ENCODE measurements at places on chromosomes 4 and X.

- no peak for DNase-seq
These were observed 177.2 kb downstream of the MOSPD2 start for GRCh38 chrX:15050395-15050794.

- no peak for DNase-seq
These were observed 15.4 kb downstream of the HMGB2 start for GRCh38 chr4:173318648-173319211.

GRCh38 chrX:105462186-105462585, 241.7 kb upstream of the TEX13A start:
- DNase-seq = no peak

- DNase-seq = no peak
These were observed 44.0 kb downstream of the ZNF518B start for GRCh38 chr4:10413177-10413576.

- no peak for DNase-seq
These were observed 330.2 kb downstream of the ZIC3 start for GRCh38 chrX:137896123-137896522.

DNA sequence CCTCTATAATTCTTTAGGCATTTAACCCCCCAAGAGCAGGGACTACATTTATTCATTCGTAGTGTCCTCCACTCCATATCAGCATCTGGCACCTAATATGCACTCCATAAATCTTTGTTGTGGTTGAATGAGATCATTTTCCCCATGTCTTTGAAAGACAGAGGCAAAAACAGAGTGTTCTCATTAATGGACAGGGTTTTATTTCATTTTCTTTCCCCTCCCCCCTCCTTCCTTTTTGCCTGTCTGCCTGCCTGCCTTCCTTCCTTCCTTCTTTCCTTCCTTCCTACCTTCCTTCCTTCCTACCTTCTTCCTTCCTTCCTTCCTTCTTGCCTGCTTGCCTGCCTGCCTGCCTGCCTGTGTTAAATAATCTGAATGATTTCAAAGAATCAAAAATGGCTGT, 83.2 kb downstream of the SHROOM3 start:
- DNase-seq = no peak

DNA sequence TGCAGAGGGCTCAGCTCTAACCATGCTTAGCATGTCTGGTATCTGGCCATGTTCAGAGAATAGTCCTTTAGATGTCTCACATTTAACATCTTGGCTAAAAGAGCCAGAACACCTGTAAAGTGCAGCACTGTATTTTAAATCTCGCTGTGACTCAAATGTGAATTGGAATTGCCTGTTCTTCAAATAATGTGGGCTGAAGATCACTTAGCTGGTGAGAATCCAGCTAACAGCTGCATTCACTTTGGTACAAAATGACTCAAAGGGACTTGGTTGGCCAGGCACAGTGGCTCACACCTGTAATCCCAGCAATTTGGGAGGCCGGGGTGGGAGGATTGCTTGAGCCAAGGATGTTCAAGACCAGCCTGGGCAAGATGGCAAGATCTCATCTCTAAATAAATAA, 63.5 kb upstream of the PLAC8 start:
- DNase-seq = no peak

- no peak for DNase-seq
These were observed 29.8 kb upstream of the CCNG2 start for GRCh38 chr4:77127215-77127614.

DNA sequence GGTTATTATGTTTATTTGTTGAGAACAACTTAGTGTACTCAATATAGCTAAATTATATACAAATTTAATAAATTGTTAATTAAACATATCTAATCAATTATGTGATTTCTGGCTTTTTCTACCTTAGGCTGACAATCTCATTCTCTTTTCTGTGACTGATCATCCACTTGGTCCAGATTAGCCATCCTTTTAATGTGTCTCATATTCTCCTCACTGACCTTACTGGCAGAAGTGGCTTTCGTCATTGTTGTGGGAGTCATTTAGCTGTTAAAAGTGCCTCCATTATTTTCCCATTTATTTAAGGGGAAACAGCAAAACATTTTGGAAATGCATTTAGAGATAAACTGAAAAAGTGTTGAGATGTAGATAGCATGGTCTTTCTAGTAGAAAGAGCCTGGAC, 172.2 kb downstream of the CCSER1 start:
- DNase-seq = no peak

- DNase-seq = no peak
These were observed 531.4 kb upstream of the TECRL start for GRCh38 chr4:64940698-64941097.

- no peak for DNase-seq
These were observed 58.9 kb upstream of the PGM2 start for GRCh38 chr4:37767546-37767945.

DNA sequence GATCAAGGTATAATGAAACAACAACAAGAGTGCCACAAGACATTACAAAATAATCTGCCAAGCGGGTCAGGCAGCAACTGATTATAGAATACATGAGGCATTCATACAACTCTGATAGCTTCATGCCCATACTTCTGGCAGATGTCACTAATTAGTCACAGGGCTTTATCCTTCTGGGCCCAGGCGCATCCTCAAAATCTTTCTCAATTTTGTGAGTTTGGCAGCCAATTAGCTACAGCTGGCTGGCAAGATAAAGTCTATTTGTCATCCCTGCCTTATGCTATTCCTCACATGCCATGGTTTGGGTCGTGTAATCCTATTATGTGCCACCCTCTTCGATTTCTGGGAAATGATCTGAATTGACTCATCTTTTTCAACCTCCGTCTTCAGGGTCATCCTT, 254.3 kb downstream of the PACRGL start:
- no peak for DNase-seq

GRCh38 chrX:40406330-40406859, 174.4 kb upstream of the ATP6AP2 start:
- DNase-seq = no peak

- no peak for DNase-seq
These were observed 22.8 kb upstream of the PRKG2 start for GRCh38 chr4:81237791-81238190.

DNA sequence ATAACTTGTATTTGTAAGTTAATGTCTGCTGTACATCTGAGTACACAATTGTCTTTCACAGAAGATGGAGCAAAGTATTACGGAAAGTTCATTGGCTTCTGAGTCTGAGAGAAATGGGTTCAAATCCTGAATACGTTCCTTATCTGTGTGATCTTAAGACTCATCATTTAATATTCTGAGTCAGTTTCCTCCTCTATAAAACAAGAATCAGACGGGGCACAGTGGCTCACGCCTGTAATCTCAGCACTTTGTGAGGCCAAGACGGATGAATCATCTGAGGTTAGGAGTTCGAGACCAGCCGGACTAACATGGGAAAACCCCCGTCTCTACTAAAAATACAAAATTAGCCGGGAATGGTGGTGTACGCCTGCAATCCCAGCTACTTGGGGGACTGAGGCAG, 57.8 kb downstream of the APBB2 start:
- no peak for DNase-seq

GRCh38 chrX:109926743-109927662, 75.9 kb upstream of the TMEM164 start:
- no peak for DNase-seq
